GM04504 (cell line): ENCODE measurements at places on chromosomes 3 and 15.

GRCh38 chr15:65420975-65421359 lies 1.8 kb downstream of the IGDCC4 start:
- no peak for DNase-seq

DNA sequence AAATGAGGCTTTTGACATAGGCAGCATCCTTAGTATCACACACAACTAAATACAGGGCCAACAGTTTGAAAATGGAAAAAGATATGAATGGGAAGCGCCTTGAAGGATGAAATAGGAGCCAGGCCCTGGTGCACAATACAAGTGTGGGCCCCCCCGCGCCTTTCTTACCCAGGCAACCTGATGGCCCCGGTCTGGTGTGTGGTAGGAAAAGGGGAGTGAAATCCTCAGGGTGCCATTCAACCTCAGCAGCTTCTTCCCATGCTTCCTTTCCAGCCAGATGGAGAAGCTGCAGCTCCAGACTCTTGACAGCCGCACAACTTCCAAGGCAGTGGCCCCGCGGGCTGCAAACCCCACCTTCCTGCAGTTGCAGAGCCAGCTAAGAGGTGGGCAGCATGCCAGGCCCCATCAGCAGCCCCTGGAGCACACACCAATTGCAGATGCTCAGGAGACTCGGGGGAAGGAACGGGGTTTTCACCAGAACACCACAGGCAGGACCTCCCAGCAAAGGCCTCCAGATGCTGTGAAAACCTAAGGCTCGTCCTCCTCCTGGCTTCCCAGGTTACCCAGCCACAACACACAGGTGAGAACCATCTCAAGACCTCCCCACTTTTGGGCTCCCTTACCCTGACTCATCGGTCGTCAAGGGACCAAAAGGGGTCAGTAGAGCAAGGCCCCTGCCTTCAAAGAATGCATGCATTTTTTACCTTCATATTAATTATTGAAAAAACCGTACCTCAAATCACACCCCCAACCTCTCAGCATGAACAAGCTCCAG lies 101.6 kb downstream of the CPN2 start:
- no peak for DNase-seq

GRCh38 chr3:129118745-129119144 lies 2.9 kb downstream of the RAB43 start:
- no peak for DNase-seq

DNA sequence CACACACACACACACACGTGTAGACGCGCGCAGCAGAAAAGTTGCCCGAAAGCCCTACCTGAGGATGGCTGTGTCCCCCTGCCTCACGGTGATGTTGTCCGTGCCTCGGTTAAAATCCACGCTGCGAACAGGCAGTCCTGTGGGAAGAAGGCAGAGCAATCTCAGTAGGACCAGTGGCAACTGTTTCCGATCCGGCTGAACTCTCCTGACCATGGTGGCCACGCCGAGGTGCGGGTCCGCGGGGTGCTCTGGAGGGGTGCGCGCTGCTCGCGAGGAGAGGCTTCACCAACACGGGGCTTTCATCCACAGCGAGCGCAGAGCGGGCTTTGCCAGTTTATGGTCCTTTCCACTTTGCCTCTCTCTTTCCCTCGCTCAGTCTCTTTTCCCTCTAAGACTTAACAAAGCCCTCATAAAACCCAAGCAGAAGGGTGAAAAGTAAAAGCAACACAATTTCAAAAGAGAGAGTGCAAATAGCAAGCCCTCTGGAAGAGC lies 422 bp downstream of the LSAMP start:
- DNase-seq, result no peak

- peak; percentile 76 for DNase-seq
Measured at GRCh38 chr3:72338942-72339669, 509.1 kb downstream of the SHQ1 start.

DNA sequence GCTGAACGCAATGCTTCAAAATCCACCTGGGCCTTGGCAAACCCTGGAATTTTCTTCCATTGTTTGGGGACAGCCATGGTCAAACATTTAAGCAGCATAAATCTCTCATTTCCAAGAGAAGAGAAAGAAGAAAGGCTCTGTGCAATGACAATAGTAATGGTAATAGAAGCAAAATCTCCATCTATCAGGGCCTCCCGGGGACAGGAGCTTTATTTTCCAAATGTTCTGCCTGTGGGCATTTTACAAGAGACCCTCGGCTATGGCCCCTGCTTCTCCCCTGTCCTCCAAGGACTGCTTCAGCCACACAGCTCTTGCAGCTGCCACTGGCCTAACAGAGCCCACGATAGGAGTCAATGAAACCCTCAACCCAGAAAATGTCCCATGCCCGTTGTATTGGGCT lies 12.7 kb upstream of the FAM240A start:
- no peak for DNase-seq

DNA sequence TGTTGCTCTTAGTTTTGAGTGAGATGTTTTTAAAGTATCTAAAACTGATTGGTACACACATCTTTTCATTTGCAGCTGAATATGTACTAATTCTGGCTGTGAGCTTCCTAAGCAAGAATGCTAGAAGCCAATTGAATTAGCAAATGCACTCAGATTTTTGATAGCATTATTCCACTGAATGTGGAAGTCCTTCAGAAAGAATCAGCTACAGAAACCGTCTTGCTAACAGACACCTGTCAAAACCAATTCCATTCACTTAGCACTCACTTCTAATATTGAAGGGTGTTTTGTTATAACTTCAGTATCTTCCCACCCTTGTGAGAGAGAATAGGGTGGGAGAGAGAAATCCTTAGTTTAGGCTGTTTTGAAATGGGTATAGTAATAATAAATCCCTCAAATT lies 317.7 kb downstream of the IL5RA start:
- DNase-seq, result no peak

DNA sequence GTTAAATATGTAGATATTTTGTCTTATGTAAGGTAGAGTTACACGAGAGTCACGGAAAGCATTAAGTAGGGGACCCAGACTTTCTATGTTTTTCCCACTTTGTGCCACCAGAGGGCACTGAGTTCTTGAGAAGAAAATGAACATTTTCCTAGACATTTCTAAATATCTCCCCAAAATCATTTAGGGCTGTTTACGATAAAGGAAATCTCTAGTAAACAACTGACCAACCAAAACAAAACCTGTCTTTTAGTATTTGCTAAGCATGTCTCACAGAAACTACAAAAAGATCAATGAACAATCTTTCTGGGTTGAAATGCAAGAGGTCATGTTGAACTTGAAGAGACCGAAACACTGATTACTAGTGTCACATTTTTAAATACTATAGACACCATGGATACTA lies 16.1 kb downstream of the POU1F1 start:
- peak; percentile 17 for DNase-seq

- DNase-seq, result no peak
Measured at GRCh38 chr15:39320886-39321285, 260.0 kb upstream of the THBS1 start.

- DNase-seq, result peak; percentile 61
Measured at GRCh38 chr15:59180945-59181600, 25.6 kb upstream of the LDHAL6B start.

DNA sequence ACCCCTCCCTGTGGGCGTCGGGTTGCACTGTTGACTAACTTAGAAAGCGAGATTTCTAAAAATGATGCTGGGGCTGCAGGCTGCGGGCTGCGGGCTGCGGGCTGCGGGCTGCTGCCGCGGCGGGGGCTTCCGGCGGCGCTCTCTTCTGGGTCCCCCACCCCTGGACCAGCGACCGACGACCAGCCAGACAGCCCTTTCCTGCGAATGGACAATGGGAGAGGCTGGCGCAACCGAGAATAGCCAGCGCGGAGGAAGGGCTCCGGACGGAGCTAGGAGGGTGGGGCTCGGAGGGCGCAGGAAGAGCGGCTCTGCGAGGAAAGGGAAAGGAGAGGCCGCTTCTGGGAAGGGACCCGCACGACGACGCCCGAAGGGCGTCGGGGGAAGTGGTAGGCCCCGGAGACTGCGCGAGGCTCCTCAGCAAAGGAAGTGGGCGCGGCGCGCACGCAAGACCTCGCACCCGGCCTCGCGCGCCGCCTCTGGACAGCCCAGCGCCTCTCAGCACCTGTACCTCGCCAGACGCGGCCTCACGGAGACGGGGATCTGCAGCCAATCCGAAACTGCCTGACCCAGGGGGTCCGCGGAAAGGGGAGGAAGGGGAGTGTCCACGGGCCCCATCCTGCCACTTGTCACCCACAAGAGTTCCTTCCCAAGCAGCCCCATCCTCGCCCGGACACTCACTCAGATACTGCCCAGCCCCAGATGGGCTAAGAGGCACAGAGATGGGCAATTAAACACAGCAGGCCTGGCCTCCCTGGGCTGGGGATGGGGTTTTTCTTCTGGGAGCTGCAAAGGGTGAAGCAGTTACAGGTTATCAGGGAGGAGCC lies 70.7 kb downstream of the SLC12A8 start:
- DNase-seq, result no peak
